T follicular helper cell (primary cell): ENCODE measurements at places on chromosomes 12 and 14.

DNA sequence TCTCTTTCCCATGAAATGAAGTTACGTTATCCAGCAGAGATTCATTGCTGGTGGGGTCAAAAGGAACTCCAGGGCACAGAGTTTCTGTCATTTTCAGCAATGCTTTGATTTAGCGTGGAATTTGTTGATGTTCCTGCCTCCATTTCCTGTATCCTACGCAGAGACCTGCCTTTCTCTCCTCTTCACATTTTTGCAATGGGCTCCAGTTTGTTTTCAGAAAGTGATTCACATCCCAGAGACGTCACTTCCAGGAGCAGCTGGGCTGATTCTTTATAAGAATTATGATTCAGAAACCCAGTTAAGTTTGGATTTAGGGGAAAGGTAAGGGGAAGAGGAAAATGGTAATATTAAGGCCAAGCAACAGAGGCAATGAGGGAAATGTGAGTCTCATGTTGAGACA lies 11.6 kb downstream of the RNASE10 start:
- no peak for DNase-seq

- DNase-seq: no peak
These were observed 8.3 kb downstream of the ANKRD33 start for GRCh38 chr12:51896236-51896635.

DNA sequence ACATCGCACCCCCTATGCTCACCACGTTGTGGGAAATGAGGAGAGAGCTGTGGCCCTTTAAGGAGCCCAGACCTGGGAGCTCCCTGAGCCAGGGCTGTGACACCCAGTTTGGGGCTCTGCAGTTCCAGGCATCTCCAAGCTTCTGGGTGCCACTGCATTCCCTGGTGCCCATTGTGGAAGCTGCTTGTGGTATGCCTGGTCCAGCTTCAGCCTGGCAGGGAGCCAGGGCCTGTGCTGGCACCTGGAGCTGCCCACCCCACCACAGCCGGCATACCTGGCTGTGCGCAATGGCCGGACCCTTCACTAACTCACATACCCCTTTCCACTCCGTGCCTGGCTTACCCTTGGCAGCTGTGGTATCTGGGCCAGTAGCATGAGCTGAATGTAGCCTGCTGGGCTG lies 107.9 kb upstream of the OR4E1 start:
- no peak for DNase-seq

DNA sequence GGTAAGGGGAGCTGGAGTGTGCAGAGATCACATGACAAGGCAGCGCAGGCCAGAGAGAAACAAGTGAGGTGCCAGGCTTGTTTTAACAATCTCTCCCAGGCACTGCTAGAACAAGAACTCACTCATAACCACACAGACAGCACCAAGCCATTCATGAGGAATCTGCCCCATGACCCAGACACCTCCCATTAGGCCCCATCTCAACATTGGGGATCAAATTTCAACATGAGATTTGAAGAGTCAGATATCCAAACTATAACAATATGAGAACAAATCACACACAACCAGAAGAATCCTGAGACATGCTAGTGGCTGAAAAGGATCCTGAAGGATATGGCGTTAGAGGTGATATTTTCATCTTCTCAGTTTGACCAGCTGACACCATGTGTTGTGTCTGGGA lies 21.9 kb downstream of the OR6J1 start:
- DNase-seq: no peak

GRCh38 chr12:52956987-52957386 lies 8.1 kb downstream of the KRT18 start:
- DNase-seq: no peak

DNA sequence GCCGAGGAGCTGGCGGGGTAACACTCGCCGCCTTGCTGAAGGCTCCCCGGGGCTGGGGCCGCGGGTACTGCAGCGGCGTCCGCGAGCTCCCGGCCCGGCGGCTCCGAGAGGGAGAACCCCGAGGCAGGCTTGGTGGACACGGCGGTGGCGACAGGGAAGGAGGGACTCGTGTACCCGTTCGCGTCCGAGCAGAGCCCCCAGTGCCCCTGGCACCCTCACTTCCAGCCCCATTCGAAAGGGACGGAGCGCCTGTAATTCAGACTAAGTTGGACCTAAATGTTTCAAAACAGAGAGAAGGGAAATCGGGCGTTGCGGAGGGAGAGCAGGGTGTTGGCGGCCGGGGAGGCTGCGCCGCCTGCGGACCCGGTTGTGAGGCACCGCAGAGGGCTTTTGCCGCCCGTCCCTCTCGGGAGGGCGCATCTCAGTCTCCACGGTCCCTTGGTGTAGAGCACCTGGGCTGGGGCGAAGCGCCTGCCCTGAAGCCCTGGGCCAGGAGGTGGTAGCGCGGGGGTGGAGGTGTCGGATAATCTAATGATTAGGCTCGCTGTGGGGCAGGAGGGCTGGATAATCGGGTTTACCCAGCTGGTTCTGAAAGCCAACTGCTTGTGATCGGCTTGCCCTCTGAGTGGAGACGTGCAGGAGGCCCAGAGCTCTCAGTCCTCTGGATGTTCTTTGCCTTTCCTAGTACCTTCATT lies 771 bp downstream of the DAAM1 start:
- peak; percentile 18 for DNase-seq

DNA sequence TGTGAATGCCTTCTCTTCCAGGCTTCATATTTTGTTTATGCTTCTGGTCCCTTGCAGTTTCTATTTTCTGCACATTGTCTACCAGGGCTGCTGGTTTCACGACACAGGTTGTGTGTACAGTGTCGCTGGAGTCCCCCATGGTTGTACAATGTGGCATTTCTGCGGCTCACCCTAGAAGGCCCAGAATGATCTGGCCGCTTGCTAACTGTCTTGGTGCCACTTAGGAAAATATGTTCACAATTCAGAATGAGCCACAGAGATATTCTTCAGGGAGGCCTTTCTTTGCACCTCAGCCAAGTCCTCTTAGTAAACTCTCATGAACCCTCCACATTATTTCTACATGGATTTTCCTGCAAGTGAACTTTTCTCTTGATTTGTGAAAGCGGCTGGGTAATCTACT lies 195.4 kb downstream of the SUDS3 start:
- DNase-seq: no peak

DNA sequence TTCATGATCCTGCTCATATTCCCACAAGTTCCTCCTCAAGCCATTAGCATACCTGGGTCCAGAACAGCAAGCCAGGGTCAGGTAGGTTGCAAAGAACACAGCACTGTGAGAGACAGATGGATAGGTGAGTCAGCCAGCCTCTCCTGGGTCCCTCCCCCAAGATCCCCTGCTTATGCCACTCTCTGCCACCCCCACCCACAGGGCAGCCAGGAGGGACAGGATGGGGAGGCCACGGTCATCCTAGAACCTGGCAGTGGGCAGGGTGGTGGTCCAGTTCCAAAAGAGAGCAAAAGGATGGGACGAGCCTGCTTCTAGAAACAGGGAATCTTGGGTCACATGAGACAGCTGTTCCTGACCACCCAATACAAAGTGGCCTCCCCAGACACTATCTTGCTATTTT lies 12.7 kb downstream of the FAIM2 start:
- no peak for DNase-seq

GRCh38 chr12:63968673-63969072 lies 124.2 kb downstream of the SRGAP1 start:
- no peak for DNase-seq

DNA sequence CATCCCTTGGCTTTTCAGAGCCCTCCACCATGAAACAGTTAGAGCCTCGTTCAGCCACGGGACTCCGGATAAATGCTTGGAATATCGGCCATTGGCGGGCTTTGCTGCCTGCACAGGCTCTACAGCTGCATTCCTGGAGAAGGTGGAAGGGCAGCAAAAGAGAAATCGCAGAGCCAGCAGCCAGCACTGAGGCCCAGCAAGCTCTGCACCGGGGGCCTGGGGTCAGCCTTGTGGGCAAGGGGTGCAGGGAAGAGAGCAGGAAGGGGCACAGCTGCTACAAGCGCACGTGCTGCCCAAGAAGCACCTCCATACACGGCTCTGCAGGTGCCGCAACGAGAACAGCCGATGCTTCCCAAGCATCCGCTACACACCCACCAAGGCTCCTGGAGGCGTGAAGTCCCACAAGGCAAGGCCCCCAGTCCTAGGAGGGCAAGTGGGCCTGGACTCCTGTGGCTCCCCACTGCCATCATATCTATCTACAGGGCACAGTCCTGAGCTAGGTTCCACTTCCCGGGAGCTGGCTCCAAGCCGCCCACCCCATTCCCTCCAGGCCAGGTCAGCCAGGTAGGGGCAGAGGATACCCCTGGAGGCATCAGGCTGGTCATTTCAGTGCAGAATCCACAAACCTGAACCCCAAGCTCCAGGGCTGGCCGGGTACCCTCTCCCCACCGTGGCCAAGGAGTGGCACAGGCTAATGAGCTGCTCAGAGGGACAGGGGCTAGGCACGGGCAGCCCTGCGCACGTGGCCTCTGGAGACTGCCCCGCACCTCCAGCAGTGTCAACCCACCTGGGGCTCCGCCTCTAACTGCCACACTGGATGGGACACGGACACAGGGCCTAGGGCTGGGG lies 40.2 kb downstream of the CCNK start:
- no peak for DNase-seq

DNA sequence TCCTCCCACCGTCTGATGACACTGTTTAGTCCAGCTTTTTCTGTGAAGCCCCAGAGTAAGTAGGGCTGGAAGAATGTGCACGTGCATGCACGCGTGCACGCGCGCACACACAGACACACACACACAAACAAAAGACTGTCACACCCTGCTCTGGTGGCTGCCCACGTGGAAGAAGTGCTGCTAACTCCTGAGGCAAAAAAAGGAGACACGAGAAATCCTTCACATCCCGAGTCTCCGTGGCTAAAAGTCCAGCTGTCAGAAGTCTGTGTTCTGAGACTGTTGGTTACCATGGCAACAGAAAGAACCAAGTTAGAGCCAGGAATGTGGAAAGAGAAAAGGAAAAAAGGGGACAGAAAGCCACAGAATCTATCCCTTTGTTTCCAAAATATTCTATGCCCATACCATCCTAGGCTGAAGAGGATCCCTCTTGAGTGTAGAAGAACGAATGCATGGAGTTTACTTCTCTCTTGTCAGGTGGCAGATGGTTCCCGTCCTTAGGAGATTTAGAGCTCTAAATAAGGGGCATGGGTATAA lies 1.6 kb upstream of the C12orf71 start:
- DNase-seq: no peak

- DNase-seq: peak; percentile 64
These were observed 1.6 kb upstream of the ASB2 start for GRCh38 chr14:93977790-93978581.

DNA sequence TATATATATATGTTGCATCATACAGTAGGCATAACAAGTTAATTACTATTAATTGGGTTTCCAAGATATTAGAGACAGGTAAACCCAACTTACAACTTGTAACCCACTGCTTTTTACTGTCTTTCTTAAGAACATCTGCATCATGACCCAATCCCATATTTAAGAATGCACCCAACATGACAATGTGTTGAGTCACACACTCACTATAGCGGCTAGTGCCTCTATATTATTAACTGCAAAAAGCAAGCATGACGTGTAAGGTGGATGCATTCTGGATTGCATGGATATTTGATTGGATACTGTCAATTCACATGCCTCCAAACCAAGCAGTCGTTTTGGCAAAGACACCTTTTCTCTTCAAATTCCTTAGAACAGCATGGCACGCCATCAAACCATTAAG lies 68.2 kb downstream of the KSR2 start:
- DNase-seq: no peak

GRCh38 chr12:111437816-111438454 lies 32.2 kb downstream of the SH2B3 start:
- DNase-seq: no peak

DNA sequence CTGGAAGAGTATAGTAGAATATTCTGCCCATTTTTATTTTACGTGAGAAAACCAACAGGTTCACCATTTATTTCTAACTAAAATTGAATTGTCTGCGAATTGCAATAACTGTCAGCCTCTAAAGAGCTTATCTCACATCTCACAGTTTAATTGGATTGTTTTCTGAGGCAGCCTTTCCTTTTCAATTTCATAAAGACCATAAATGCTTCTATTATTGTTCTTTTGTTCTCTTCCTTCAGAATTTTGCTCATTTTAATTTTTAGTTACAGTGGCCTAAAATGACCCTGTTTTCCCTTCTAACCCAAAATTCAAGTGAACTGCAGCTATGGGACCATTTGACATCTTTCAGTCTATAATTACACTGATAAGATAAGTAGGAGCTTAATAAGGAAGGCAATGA lies 147.6 kb downstream of the KLHL28 start:
- DNase-seq: no peak

GRCh38 chr12:79870916-79871315 lies 64.0 kb downstream of the PPP1R12A start:
- no peak for DNase-seq

GRCh38 chr12:41205070-41205709 lies 17.1 kb downstream of the PDZRN4 start:
- DNase-seq: no peak

DNA sequence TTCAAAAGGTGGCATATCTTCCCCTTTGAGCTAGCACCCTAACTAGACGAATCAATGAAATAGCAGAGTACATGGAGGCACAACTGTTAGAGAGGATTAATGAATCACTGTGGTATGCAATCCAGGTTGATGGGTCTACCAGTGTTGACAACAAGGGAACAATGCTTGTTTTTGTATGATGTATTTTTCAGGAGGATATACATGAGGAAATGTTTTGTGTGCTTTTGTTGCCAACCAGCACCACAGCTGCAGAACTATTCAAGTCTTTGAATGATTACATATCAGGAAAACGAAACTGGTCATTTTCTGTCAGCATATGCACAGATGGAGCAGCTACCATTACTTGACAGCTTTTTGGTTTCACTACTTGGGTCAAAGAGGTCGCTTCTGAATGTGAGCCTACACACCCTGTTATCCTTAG lies 142.6 kb downstream of the GPHN start:
- no peak for DNase-seq

GRCh38 chr12:102522768-102523167 lies 42.4 kb upstream of the IGF1 start:
- no peak for DNase-seq

- no peak for DNase-seq
These were observed 954.9 kb downstream of the DIO2 start for GRCh38 chr14:79256380-79256779.

DNA sequence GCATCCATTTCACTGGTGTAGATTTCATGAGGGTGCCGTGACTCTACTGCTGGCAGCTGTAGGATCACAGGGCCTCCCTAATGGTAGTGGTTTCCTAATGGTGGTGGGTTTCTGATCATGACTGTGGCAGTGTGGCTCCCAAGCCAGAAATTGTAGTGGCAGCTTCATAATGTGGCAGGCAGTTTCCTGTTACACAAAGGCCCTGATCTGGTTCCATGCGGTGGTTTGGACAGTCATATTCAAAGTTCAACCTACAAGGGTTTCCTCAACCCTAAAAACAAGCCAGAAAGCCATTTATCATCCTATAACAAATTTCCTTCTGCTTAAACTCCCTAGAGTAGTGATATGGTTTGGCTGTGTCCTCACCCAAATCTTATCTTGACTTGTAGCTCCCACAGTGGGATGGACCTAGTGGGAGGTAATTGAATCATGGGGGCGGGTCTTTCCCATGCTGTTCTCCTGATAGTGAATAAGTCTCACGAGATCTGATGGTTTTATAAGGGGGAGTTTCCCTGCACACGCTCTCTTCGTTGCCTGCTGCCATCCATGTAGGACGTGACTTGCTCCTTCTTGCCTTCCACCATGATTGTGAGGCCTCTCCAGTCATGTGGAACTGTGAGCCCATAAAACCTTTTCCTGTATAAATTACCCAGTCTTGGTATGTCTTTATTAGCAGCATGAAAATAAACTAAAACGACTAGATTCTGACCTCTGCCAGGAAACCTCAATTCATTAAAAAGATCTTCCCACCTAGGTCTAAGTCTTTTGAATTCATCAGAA lies 257.1 kb downstream of the EFCAB11 start:
- no peak for DNase-seq
